H7 (cell line): ENCODE measurements at places on chromosomes 5 and 9. TPM values are rescaled to one million over a fixed set of nuclear protein-coding genes. Genes with fewer than 3 reads are reported as not detected.

DNA sequence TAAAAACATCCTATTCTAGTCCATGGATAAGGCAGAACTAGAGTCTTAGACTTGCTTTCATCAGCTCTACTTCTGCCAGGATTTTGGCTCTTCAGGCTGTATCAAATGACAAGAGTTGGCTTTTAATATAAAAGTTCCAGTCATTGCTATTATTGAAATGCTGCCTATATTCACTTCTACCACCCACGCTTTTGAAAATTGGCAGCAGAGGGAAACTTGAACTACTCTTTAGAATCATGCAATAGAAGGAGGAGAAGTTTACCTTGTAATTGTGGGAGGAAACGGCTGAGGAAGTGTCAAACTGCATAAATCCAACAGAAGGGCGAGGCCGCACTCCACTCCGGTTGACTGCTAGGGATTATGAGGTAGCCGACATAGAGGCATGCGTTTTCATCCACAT is 122.6 kb upstream of the BASP1 start:
- no peak for DNase-seq

DNA sequence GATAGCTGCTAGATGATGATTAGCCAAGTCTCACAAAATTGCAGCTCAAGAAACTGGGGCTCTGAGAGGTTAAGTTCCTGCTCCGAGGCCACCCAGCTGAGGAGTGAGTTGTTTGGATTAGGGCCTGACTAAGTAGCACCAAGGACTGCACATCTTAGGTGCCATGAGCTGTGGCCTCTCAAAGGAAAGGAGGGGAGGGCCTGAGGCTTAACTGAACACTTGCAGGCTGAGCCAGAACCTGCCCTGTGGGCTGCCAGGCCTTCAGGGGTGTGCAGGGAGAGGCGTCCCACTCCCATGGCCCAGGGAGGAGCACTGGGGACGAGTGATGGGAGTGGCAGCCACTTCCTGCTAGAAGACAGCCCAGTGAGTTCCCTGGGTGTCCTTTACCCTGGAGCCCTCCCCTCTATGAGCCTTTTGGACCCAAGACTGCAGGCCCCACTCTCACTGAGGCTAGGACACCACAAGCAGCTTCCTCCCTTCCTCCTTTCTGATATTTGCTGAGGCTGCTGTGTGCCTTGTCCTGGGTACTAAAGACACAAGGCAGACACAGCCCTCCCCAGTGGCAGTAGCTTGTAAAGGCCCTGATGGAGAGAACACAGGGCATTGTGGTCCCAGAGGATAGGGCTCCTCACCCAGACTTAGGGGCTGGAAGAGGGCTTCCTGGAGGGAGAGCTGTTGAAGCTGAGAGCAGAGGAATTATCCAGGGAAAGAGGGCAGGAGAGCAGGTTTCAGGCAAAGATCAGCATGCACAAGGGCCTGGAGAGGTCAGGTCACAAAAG is 22.1 kb downstream of the LMX1B start:
- peak; percentile 73 for DNase-seq

STING1 gene
- total RNA-seq = 0.15 and 0.21 TPM in 2 replicates

- DNase-seq = peak; percentile 75
Observed at GRCh38 chr5:149636861-149637246, 55.6 kb downstream of the ARHGEF37 start.

GRCh38 chr5:168263121-168263520 is 28.3 kb upstream of the WWC1 start:
- DNase-seq = no peak

GRCh38 chr5:36664766-36665165 is 58.4 kb downstream of the SLC1A3 start:
- no peak for DNase-seq

DNA sequence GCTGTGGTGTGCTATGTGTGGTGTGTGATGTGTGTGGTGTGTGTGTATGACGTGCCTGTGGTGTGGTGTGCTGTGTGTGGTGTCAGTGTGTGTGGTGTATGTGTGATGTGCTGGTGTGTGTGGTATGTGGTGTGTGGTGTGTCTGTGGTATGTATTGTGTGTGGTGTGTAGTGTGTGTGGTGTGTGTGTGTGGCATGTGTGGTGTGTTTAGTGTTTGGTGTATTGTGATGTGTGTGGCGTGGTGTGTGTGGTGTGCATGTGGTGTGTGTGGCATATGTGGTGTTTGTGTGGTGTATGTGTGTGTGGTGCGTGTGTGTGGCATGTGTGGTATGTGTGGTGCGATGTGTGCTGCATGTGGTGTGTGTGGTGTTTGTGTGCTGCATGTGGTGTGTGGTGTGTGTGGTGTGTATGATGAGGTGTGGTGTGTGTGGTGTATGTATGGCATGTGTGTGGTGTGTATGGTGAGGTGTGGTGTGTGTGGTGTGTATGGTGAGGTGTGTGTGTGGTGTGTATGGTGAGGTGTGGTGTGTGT is 18.3 kb upstream of the RNU6ATAC start:
- peak; percentile 9 for DNase-seq

DNA sequence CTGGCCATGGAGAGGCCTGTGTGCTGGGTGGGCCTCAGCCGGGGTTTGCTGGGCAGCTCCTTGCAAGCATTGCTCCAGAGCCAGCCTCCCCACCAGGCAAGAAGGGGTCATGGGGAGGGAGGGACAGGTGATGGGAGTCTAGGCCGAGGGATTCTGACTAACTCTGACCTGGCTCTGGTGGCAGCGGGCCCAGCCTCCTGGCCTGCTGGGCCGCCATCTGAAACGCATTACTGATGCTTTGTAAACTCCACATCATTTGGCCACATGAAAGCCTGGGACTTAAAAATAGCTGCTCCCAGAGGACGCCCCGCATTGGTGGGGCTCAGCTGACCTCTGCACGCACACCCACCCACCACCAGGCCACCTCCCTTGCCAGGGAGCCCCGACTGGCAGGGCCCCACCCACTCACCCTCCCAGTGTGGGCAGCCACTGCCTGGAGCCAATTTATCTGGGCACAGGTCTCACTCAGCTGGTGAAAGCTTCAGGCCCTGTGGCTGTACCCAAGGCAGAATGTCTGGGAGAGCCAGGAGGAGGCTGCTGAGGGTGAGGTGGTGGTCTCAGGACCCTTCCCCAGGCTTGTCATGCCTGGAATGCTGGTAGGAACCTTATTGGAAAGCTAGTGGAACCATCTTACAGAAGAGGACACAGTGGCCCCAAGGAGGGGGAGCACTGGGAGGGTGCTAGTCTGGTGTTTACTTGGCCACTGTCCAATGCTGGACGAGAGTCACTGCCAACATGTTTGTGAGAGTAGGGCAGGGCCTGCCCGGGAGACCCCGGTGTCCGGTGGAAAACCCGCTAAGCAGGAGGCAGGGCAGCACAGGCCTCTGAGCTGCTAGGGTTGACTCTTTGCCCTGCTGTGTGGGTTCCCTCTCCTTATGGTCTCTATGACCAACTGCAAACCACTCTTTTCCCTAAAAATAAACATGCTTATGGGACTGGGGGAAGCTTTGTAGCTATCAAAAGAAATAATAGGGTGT is 10.8 kb downstream of the TCF7 start:
- no peak for DNase-seq

GRCh38 chr9:126347911-126348760 is 21.5 kb downstream of the MVB12B start:
- peak; percentile 66 for DNase-seq

GRCh38 chr5:87780831-87781760 is 368.4 kb upstream of the CCNH start:
- peak; percentile 21 for DNase-seq

GRCh38 chr5:95080441-95080840 is 204.5 kb downstream of the MCTP1 start:
- no peak for DNase-seq

DNA sequence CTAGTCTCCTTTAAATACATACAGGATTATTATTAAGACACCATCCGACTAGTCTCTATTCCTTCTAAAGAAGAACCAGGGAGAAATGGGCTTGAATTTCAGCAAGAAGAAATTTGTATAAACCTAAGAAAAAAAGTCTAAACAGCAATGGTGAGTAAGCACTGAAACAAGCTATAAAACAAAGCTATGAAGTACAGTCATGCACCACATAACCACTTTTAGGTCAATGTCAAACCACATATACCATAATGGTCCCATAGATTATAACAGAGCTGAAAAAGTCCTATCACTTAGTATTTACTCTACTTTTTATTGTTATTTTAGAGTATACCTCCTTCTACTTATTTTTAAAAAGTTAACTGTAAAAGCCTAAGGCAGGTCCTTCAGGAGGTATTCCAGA is 102.0 kb upstream of the NFIB start:
- DNase-seq = no peak

NSG2 gene
- 0.66 and 1.7 TPM in 2 replicates for total RNA-seq

WNT8A gene
- 7.5 and 13.2 TPM in 2 replicates for total RNA-seq

DAP gene
- 10.5 and 13.8 TPM in 2 replicates for total RNA-seq

- DNase-seq = no peak
Observed at GRCh38 chr5:100043475-100043874, 491.7 kb upstream of the FAM174A start.

PSAT1 gene
- 224 and 271 TPM in 2 replicates for total RNA-seq

MYO10 gene
- total RNA-seq = 36.3 and 56.6 TPM in 2 replicates
